Bronchial smooth muscle cell (primary cell): ENCODE measurements at places on chromosomes 7 and 10. TPM values are rescaled to one million over a fixed set of nuclear protein-coding genes. Genes with fewer than 3 reads are reported as not detected.

The EN2 gene
- under 0.01 TPM in 1 of 2 replicates, not detected in the other for total RNA-seq

The HECTD2 gene
- 4.7 and 12.5 TPM in 2 replicates for total RNA-seq

The TCTN3 gene
- total RNA-seq, result 20.9 and 26.6 TPM in 2 replicates

The LRRC4 gene
- total RNA-seq, result 0.32 and 1.9 TPM in 2 replicates

The ZMYND11 gene
- total RNA-seq, result 40.8 and 55.1 TPM in 2 replicates

The TPST1 gene
- 116 and 293 TPM in 2 replicates for total RNA-seq
